ENCODE measurements at places on chromosomes 12 and 14. TPM values are rescaled to one million over a fixed set of nuclear protein-coding genes. Genes with fewer than 3 reads are reported as not detected.

- DNase-seq: no peak
These were observed 83.2 kb downstream of the HMGA2 start for GRCh38 chr12:65907513-65907912.

- no peak for DNase-seq
These were observed 766.7 kb upstream of the TBX3 start for GRCh38 chr12:115450710-115451109.

- DNase-seq: no peak
These were observed 10.2 kb upstream of the CCER1 start for GRCh38 chr12:90965204-90965603.

GRCh38 chr12:57522887-57523705, 472 bp downstream of the MBD6 start:
- peak; percentile 29 for DNase-seq

Gene SLC2A3
- 8.4 TPM for total RNA-seq

DNA sequence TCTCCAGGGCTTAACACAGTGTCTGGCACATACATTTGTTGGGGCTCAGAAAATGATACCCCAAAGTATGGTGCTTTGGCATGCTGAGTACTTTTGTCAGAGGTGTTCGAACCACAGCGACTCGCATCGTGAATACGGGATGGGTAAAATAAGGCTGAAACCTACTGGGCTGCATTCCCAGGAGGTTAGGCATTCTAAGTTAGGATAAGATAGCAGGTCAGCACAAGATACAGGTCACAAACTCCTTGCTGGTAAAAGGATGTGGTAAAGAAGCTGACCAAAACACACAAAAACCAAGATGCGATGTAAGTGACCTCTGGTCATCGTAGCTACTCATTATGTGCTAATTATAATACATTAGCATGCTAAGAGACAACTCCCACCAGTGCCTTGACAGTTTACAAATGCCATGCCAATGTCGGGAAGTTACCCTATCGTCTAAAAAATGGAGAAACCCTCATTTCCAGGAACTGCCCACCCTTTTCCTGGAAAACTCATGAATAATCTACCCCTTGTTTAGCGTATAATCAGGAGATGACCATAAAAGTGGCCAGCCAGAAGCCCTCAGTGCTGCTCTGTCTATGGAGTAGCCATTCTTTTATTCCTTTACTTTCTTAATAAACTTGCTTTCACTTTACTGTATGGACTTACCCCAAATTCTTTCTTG, 3.3 kb upstream of the AEBP2 start:
- no peak for DNase-seq

- no peak for DNase-seq
These were observed 2.2 kb upstream of the LRP1 start for GRCh38 chr12:57126061-57126460.

Gene ADAM20
- total RNA-seq: 2.6 TPM

DNA sequence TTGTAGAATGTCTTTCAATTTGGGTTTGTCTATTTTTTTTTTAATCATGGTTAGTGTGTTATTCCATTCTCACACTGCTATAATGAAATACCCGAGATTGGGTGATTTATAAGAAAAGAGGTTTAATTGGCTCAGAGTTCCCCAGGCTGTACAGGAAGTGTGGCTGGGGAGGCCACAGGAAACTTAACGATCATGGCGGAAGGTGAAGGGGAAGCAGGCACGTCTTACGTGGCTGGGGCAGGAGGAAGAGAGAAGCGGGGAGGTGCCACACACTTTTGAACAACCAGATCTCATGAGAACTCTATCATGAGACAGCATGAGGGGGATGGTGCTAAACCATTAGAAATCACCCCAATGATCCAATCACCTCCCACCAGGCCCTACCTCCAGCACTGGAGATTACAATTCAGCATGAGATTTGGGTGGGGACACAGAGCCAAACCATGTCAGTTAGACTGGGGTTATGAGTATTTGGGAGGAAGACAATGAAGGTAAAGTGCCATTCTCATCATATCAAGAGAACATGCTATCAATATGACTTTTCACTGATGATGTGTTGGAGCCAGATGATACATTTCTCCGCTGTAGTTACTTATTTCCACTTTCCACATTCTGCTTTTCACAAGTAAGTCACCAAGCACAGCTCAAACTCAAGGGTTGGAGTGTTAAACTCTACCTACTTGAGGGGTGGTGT, 45.8 kb downstream of the AP5M1 start:
- DNase-seq: no peak

DNA sequence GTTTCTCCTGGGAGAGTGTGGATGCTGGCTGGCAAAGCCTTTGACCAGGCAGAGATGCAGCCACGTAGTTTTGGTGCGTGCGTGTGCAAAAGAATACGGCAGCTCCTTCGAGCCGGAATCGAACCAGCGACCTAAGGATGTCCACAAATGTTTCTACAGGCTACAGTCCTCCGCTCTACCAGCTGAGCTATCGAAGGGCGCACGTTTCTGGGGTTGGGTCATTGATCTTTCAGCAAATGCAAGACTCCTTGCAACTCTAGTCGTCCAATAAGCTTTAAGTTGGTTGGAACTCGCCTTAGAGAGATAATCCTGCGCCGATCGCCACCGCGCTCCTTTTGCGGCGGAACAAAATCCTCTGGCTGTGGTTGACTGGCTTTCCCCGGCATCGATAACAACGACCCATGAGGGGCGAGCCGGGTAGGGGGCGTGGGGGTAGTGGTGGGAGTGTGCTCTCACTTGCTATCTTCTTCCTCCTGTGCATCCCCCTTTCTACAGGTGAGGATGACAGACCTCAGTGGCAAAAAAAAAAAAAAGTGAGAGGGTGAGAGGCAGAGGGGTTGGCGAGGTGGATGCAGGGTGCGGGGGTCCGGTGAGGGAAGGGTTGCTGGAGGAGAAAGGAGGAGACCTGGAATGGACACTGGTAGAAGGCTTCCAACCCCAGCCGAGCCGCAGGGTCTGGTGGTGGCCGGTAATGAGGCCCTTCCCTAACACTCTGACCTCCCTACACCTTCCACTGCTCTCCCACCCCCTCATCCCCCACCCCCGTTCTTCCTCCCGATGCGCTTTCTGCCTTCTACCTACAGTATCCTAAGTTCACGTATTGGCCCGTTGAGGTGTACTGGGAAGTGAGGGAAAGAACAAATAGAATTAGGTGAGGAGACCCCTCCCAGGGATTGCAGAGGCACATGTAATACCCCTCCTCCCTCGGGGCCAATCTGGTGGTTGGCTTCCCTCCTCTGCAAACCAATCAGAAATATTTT, 11.8 kb upstream of the OR6S1 start:
- peak; percentile 78 for DNase-seq

DNA sequence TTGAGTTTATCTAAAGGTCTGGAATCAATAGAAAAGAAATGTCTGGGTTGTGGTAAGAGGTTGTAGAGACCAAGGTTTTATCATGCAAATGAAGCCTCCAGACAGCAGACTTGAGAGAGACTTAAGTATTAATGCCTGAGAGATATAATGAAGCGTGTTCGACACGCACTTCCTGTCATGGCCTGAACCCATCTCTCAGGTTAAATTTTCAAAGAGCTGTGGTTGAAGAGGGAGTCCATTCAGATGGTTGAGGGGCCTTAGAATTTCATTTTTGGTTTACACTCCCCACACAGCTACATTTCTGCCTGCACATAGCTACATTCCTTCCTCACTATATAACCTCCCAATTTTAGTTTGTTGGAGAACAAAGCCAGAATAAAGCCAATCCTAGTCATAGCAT, 10.1 kb upstream of the CLEC12A start:
- DNase-seq: no peak

Gene TBX5
- not detected for total RNA-seq

Gene INHBE
- total RNA-seq: 1.3 TPM

DNA sequence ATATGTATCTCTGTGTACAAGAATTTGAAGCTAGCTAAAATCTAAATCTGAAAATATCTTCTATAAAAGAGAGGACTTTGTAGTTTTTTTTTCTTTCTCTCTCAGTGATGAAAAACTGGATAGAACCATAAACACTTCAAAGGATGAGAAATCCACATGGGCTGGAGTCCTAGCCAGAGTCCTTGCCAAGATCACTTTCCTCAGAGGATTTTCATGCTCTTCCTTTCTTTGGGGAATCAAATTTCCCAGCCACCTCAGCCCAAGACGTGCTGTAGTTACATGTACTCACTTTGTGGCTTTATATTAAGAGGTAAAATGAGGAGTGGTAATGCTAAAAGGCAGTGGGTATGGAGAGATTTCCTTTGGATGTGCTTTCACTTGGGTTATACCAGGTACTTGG, 110.3 kb downstream of the SLC38A1 start:
- no peak for DNase-seq

DNA sequence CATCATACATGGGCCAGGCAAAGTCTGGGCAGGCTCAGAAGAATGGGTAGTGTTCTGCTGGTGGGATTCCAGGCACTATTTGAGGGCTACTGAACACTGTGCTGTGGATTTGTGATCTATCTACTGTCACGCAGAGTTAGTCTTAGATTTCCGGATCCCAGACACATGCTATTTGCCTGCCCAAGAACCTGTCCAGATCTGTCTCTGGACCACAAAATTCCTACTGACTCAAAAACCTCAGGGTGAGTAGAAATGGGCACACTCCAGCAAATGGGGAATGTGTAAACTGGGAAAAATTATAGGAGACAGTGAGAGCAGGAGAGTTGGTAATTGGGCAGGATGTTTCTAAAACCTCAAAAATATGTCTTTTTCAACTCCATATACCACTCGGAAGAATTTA, 129.9 kb downstream of the GALC start:
- DNase-seq: peak; percentile 75

DNA sequence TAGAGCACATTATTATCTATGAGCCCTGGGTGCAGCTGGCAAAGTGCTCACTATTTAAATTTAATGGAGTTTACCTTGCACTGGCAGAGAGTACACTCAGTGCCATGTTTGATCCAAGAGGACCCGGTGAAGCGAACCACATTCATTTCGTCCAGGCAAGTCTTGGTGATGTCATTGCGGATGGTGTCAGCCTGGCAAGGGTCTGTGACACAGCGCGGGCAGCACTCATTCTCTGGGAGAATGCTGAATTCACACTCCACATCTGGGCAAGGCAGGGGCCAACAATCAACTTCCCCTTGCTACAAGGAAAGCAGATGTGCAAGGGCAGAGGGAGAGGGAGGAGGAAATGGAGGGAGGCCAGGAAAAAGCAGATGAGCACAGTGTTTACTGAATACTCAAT, 356.2 kb downstream of the NELL2 start:
- DNase-seq: no peak

DNA sequence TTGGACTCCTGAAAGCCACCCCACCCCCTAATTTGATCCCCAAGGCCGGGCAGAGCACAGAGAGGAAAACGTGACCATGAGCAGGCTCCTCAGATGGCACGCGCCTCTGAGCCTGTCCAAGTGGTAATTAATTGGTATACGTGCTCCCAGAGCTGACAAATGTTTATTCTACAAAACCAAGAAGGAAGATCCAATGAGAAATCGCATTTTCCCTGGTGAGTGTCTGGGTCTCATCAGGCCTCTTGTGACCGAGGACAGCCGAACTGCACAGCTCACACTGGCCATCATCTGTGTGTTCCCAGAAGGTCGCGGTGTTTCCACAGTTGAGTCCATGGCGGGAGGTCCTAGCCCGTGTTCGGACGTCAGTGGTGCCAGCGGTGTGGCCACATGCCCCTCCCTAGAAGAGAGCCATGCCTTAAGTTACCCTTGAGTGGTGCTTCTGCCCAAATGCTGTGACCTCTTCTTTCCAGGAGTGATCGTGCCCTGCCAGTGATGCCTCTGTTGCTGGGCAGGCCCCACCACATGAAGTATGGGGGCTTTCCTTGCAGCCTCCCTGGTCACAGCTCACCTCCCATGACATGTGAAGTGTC, 317.5 kb upstream of the RTL1 start:
- no peak for DNase-seq

Gene GLT8D2
- 1.3 TPM for total RNA-seq

Gene FAM234B
- 3.7 TPM for total RNA-seq

Gene B3GNT4
- 0.53 TPM for total RNA-seq

DNA sequence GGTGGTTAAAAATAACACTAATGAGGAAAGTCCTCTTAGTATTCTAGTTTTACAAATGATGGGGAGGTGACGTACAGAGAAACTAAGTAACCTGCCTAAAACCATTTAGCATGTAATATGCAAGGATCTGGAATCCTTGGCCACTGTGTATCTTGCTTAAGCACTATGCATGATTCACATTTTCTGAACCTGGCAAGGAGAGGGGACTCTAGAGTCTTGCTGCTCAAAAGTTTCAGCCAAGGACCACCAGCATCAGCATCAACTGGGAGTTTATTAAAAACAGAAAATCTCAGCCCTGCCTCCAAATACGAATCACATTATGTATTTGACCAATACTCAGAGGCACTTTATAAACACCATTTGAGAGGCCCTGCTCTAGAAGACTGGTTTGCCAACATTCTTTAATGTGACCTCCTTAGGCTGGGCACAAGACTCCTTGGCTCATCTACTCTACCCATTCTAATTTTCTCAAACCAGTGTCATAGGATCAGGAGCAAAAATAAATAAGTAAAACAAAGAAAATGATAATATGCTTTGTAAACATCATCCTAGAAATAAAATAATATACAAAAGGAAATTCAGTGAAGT, 52.9 kb downstream of the ABCC9 start:
- DNase-seq: no peak

DNA sequence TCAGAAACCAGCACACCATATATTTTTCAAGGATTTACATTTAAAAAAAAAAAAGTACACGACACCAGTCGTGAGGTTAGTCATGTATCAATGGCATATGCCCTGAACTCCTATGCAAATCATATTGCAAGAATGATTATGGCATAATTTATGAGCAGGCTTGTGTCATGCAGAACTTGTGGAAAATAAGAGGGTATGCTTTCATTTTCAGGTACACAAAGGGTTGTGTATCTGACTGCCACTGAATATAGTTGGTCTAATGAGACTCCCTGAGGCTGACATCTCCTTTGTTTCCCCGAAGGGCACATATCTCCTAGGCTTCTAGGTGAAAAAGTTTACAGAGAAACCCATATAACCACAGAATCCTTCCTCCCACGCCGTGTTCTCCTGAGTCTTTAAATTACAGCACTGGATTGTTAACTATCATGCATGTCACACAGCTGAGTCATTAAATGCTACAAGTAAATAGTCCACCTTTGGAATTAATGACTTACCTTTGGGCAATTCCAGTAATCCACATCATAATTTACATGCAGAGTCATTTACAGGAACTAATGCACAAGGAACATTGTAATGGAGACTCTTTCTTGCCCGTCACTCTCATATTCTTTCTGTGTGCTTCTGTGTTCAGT, 356.7 kb upstream of the DIO2 start:
- DNase-seq: peak; percentile 97

Gene MMP17
- 4.5 TPM for total RNA-seq

Gene MYF5
- not detected for total RNA-seq

DNA sequence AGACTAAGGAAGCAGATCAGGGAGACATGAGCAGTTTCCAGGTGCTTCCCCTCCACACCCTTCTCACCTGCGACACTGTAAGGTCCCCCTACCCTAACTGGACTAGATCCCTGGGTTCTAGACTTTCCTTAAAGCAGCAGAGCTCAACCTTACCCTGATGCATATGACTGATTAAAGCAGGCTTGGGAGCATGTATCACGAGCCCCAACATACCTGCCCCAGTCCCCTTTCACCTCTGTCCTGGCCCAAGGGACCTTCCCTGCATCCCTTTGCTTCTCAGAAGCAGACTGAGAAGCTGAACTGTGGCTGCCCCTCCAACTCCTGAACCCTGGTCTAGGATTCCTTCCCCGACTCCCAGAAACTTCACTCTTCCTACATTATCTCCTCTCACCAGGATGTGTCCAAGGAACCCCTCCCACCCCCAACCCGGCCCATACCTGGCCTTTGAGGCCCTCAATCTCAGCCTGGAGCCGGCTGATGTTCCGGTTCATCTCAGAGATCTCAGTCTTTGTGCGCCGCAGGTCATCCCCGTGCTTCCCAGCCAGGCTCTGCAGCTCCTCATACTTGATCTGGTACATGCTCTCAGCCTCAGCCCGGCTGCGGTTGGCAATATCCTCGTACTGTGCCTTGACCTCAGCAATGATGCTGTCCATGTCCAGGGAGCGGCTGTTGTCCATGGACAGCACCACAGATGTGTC, 5.4 kb downstream of the KRT8 start:
- no peak for DNase-seq
